ENCODE measurements at places on chromosomes 1 and 21. TPM values are rescaled to one million over a fixed set of nuclear protein-coding genes. Genes with fewer than 3 reads are reported as not detected.

AADACL3 gene
- total RNA-seq, result 0.31 TPM

BRINP2 gene
- total RNA-seq, result 2.4 TPM

GPR52 gene
- 4.0 TPM for total RNA-seq

WNT3A gene
- not detected for total RNA-seq

NCF2 gene
- total RNA-seq, result 85.0 TPM

DNA sequence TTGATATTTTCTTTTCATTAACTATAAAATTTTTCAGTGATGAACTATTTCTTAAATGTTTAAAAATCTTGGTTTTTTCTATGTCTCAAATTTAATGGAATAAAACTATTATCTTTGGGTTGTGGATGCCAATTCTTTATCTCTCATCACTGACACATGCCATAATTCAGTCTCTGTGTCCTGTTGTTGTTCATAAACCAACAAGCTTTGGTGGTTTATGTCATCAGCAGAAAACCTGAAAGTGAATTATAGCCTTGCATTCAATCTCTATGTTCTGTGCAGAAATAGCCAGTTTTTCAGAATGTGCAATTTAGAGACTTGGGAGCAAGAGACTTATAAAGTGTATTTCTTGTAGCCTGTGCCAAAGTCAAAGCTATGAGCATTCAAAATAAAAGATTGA is 462.6 kb upstream of the ADGRL4 start:
- no peak for DNase-seq

DNA sequence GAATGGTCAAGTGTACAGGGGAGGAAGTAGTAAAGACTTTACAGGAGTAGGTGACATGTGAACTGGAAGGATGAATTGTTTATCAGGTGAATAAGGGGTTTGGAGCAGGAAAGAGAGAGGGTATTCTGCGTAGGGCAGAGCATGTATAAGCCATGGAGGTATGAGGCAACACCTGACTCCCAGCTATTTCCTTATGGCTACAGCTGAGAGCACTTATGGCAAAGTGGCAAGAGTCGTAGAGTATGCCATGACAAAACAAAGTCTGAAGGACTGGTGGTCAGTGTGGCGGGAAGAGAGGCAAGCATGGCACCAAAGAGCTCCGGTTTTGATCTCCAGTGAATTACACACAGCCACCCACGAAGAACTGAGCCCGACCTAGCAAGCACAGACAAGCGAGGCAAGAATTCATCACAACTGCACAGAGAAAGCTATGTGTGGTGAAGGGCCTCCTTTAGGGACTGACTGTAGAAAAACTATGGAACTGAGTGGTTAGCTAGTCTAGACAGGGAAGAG is 9.0 kb upstream of the ELOVL1 start:
- no peak for DNase-seq

GRCh38 chr1:42735477-42736105 is 4.4 kb downstream of the CLDN19 start:
- no peak for DNase-seq

DNA sequence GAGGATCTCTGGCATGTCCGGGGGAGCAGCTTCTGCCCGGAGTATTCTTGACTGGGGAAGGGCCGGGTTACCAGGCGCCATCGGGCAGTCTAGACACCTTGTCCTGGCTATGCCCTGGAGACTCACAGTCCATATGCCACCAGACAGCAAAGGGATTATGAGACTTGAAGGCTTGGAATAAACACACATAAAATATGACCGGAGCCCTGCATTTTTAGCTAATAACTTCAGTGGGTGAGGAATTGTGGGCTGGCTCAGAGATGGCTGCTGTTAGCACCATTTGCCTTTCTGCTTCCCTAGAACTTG is 15.5 kb downstream of the NTPCR start:
- no peak for DNase-seq

DNA sequence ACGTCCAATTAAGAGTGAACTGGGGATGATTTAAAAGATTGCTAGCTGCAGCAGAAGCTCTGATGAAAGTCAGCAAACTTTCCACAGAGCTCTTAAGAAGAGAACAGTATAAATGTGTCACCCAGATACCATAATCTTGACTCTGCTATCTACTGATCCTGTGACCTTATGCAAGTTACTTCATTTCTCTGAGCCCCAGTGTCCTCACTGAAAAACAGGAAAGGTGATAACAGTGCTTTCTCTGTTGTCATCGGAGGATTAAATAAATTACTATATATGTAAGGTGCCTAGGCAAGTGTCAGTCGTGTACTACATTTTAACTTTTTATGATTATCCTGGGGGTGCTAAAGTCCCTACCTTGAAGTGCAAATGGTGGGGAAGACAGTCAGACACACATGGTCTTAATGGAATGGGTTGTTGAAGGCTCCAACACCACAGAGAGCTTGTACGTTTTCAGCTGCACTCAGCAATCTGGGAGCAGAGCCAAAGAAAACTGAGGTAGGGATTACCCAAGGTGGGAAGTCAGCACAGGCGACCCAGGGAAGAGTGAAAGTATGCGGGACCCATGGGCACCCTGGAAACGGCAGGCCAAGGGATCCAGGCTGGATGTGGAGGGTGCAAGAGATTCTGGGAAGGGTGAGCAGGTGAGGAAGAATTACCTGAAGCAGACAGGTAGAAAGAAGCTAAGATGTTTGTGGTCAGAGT is 82.8 kb downstream of the DTL start:
- no peak for DNase-seq

DNA sequence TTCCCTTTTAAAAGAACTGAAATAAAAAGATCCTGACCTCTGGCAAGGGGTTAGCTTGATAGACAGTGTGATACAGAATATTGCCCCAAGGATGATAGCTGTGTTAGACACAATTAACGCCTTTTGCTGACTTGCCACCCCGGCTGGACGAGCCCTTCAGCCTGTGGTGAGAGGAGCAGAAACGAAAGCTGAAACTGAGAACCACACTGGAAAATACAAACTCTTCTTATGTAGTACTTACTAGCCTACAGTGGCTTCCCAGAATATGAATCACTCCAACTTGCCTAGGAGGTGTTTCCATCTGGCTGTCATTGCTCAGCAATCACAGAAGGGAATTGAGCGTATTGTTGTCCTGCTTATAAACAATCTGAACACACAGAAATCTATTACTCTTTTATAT is 22.9 kb downstream of the SAMSN1 start:
- DNase-seq, result no peak

- no peak for DNase-seq
Observed at GRCh38 chr1:41855713-41856112, 63.0 kb downstream of the HIVEP3 start.

- DNase-seq, result no peak
Observed at GRCh38 chr1:224730540-224730939, 114.4 kb downstream of the CNIH3 start.

DNA sequence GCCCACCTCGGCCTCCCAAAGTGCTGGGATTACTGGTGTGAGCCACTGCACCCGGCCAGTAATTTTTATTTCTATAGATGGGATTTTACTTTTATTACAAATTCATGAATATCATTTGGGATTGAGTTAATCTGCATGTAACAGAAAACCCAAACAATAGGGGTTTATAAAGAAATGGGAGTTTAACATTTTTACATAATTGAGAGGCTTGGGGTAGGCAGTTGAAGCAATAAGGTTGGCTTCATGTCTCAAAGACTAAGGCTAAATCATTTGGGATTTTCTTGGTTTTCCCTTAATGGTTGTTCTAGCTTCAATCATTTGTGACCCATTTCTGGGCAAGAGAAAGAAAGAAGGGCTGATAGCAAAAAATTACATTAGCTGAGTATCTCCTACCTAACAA is 118.7 kb upstream of the FOXD3 start:
- DNase-seq, result no peak

DNA sequence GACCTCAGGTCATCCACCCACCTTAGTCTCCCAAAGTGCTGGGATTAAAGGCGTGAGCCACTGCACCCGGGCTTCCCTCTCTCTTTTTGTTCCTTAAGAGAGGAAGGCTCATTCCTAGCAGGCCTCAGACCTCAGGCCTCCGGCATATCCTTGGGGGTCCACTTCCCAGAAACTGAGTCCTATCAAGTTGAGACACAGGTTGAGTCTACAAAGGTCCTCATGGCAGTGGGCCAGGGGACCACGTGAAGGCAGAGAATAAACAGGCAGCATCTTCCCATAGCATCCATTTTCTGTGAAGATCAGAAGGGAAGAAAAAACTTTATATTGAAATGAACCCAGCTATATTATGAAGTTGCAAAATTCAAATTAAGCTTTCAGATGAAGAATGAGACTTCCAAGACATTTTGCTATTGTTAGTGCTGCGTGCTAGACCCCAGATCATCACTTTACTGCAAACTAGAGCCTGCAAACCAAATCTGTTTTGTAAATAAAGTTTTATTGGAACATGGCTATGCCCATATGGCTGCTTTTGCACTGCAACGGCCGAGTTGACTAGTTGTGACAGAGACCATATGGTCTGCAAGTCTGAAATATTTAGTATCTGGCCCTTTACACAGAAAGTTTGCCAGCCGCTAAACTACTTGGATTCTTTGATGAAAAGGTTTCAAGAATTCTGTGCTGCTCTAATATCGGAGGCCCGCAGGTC is 3.5 kb upstream of the CELA2A start:
- DNase-seq, result no peak

DNA sequence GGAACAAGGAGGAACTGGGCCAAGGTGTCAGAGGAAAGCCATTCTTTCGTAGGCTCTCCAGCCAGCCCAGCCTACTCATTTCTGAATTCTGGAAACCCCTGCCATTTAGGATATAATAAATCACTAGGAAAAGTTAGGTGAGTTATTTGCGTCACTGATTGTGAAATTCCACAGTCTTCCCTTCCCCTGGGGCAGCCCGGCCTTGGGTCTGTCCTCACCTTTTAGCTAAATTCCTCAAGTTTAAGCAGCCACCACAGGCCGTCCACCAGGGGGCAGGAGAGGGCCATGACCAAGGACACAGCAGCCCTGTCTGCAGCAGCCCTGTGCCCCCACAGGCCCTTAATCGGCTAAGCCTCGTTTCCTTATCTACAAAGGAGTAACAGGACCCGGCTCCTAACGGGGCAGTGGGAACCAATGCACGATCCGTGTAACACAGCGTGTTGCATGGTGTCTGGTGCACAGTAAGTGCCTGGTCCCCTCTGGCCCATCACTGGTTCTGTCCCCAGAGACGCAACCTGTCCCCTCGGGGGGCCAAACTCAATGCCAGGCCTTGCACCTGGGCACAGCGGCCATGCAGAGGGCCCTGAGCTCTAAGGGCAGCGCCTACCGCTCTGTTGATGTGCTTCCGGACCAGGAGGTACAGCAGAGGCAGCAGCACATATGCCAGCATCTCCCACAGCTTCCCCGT is 18.1 kb downstream of the GPR157 start:
- DNase-seq, result peak; percentile 99

- DNase-seq, result no peak
Observed at GRCh38 chr1:996851-997712, 2.8 kb downstream of the HES4 start.

All from omental fat pad (tissue), 4 donors.